HFFc6 (cell line): ENCODE measurements at places on chromosomes 6 and 20. TPM values are rescaled to one million over a fixed set of nuclear protein-coding genes. Genes with fewer than 3 reads are reported as not detected.
A peak's percentile ranks its signal among the peaks of the same experiment; 100 is the strongest.

The THEMIS gene
- total RNA-seq, result 0.11 to 0.28 TPM (median 0.16 TPM) in 3 replicates

DNA sequence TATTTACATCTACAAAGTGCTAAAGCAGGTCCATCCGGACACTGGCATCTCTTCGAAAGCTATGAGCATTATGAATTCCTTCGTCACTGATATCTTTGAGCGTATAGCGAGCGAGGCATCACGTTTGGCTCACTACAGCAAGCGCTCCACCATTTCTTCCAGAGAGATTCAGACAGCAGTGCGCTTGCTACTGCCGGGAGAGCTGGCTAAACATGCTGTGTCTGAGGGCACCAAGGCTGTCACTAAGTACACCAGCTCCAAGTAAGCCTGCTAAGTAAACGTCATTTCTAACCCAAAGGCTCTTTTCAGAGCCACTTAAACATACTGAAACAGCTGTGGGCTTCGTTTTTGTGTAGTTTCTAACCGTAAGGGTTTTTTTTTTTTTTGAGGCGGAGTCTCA is 27.5 kb upstream of the SLC17A4 start:
- DNase-seq, result no peak

The NHSL1 gene
- total RNA-seq, result 5.1 to 11.0 TPM (median 7.2 TPM) in 3 replicates

DNA sequence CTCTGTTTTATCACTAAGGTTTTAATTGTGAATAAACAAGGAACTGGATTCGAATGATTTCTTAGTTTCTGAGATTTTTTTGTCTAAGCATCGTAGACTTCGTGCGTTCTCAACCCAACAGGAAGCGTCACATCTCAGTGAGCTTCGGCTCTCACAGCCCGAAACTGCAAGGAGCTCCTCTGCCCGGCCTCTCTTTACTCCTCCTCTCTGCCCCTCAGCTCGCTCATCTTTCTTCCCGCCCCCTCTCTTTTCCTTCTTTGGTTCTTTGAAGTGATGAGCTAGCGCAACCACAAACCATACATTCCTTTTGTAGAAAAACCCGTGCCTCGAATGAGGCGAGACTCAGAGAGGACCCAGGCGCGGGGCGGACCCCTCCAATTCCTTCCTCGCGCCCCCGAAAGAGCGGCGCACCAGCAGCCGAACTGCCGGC is 480 bp upstream of the NT5E start:
- peak; percentile 80 for DNase-seq

GRCh38 chr6:163387317-163387716 is 27.2 kb upstream of the QKI start:
- DNase-seq, result no peak

DNA sequence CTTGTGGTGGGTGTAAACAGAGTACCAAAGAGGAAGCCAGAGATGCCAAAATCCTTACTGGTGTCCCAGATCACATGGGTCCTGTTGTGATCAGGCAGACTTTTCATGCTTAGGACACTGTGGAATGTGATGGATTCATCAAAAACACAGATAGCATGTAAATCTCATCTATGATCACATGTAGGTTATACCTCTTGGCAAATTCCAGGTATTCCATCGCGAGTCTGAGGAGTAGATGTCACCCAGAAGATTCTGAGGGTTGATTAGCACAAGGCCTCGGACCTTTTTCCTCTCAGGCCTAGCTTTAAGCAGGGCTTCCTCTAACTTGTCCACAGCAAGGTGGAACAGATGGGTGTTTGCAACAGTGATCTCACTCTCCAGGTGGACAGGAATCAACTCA is 28.3 kb upstream of the SSR1 start:
- DNase-seq, result no peak

GRCh38 chr20:41064377-41064776 is 35.8 kb downstream of the TOP1 start:
- no peak for DNase-seq

DNA sequence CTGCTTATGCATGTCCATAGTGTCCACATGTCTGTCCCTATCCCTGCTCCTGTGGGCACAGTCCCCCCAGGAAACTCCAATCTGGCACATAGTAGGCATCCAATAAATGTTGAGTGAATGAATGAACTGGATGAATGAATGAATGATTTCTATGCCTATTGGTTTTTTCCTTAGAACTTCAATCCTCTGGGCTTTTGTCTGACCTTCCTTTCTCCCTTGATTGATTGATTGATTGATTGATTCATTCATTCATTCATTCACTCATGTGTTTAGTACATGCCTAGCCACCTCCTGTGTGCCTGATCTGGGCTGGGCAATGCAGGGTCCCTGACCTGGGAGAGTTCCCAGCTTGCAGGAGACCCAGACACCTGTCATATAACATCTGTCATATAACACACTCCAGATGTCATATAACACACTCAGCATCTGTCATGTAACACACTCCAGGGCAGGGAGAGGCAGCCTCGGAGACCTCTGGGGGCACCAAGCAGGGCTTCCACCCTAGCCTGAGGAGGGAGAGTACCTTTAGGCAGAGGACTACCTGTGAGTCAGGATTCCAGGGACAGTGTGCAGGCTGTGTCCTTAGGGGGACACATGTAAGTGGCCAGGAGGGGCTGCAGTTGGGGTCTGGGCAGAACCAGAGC is 17.9 kb downstream of the VSTM2L start:
- no peak for DNase-seq

DNA sequence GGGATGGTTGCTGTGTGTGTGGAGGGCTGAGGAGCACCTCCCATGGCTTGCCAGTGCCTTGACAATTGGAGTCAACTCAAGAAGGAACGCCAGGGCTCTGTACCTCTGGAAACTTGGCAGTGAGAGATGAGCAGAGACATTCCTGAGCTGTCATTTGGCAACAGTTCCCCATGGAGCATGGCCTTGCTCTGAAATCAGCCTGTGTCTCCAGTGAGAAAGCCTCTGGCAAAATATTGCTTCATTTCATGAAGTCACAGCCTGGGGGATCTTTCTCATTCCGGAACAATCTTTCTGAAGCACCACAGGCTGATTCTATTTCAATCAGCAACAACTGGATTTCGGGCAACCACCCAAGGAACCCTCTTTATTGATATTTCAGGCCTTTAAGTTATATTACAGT is 52.2 kb upstream of the FNDC1 start:
- DNase-seq, result peak; percentile 74

DNA sequence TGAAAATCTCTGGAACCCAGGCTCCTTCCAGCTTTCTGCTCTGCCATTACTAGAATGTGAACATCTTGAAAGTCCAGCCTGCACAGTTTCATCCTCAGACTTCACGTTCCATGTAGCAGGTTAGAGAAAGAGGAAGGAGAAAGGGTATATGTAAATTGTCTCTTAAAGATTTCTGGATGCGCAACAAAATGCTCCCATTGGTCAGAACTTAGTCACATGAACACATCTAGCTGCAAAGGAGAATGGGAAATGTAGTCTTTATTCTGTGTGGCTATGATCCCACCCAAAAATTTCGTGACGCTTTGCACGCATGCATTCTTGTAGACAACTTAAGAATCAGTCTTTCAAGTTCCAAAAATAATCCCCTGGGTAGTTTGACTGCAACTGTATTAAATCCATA is 46.4 kb upstream of the CHD6 start:
- peak; percentile 8 for DNase-seq
